ENCODE measurements at places on chromosomes 2 and 18.

DNA sequence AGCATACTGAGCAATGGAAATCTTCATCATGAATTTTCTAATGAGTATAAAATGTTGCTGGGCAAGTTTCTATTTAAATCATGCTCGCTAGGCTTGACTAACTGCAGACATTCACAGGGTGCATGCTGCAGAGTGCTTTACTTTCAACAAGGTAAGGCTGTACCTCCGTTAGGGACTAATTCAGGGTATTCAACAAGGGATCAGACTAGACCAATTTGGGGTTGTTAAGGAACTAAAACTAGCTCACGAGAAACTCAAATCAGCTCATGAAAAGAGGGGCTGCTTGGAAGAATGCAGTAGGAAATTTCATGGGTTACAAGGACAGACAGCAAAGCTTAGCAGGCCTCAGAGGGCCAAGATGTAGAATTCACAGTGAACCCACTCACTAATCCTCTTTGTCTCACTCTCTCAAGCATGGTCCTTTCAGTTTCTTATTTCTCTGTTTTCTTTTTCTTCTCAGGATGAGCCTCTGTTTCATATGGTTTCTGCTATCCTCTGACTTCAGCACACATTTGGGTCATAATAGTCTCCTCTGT, 2.2 kb downstream of the MYO3B start:
- DNase-seq: no peak

- DNase-seq: no peak
Observed at GRCh38 chr2:216934623-216935022, 74.8 kb upstream of the TNP1 start.

DNA sequence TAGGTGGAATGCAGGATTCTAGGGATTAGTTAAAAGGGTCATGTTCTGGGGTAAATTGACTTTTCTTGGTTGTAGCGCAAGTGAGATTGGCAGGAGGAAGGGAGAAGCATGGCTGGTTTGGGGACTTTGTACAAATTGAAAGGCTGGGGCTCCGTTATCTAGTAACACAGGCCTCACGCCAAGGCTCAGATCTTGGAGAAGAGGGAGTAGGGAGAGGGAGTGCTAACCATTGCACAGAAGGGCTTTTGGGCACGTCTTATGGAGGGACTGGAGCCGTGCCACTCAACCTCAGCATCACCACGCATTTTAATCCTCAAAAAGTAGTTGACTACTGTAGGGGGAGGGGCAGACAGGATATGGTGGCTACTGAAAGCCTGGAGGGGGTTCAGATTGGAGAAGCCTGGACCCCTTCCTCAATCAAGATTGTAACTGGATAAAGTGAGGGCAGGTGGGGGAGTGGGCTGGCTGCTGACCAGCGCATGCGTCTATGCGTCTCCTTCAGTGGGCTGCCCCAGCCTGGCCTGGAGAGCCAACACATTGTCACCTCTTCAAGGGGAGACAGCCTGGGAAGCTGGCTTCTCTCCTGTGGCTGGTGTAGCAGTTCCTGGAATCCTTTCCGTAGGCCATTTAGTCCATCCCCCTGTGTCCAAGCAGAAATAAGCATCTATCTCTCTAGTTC, 14.3 kb downstream of the IGFBP5 start:
- DNase-seq: no peak

GRCh38 chr2:1728821-1729220, 15.5 kb downstream of the PXDN start:
- no peak for DNase-seq

DNA sequence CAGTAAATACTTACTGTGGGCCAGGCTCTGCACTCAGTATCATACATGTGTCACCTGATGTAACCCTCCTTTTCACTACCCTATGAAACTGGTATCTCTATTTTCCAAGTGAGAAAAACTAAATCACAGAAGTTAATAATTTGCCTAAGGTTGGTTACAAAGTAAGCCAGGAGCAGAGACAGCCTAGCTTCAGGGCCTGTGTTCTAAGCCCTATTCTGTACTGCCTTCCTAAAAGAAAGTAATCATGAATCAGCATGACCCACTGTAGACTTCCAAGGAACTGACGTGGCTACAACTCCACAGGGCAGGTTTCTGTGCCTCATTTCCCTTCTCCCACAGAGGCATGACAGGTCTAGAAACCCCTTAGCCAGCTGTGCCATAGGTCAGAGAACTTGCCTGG, 14.3 kb downstream of the ZNF142 start:
- DNase-seq: no peak

GRCh38 chr18:67359873-67360838, 156.4 kb downstream of the DSEL start:
- DNase-seq: no peak

- DNase-seq: no peak
Observed at GRCh38 chr2:3741396-3741795, 38.0 kb downstream of the DCDC2C start.

- no peak for DNase-seq
Observed at GRCh38 chr18:58578835-58579560, 49.9 kb downstream of the ALPK2 start.

GRCh38 chr2:28419443-28420270, 27.0 kb downstream of the FOSL2 start:
- no peak for DNase-seq

DNA sequence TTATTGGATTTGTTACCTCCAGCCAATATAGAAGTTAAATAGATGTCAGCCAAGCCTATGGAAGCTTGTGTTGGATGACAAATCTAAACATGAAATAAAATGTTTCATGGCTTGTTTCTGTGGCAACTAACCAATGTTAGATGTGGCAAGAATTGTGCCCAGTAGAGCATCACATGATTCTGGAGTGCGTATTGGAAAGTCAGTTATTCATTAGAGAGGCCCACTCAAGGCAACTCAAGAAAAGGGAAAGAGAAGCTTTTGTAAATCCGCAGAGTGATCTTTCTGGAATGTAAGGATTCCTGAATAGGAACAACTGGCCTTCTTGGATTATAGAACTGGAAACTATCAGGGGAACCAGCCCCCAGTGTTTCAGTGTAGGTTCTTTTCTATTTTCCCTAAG, 162.9 kb downstream of the TMEM247 start:
- DNase-seq: no peak

GRCh38 chr2:96213379-96213778, 4.8 kb upstream of the STARD7 start:
- no peak for DNase-seq

GRCh38 chr18:45631077-45631476, 15.8 kb downstream of the SLC14A2 start:
- no peak for DNase-seq

DNA sequence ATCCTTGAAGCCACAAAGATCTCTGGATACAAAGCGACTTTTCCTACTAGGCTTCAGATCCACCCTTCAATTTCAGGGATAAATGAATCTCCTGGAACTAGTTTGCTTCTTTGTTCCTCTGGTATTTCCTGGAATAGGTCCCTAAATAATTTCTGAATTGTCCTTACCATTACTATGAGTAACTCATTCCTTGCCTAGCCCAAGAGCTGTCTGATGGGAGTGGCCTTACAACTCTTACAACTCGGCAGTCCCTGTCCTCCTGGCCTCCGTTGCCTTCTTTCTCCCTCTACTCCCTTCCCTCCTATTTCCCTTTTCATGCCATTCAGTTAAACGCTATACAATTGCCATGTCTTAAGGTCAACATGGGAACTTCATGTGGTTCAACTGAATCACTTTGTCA, 98.2 kb upstream of the FHL2 start:
- DNase-seq: no peak

DNA sequence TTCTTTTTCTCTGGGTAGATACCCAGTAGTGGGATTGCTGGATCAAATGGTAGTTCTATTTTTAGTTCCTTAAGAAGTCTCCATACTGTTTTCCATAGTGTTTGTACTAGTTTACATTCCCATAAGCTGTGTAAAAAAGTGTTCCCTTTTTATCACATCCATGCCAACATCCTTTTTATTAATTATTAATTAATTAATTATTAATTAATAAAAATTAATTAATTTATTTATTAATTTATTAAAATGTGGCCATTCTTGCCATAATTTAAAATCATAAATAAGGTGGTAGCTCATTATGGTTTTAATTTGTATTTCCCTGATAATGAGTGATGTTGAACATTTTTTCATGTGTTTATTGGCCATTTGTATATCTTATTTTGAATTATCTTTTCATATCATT, 234.3 kb upstream of the FBXO11 start:
- no peak for DNase-seq

GRCh38 chr2:98778741-98779483, 48.0 kb upstream of the MGAT4A start:
- no peak for DNase-seq

DNA sequence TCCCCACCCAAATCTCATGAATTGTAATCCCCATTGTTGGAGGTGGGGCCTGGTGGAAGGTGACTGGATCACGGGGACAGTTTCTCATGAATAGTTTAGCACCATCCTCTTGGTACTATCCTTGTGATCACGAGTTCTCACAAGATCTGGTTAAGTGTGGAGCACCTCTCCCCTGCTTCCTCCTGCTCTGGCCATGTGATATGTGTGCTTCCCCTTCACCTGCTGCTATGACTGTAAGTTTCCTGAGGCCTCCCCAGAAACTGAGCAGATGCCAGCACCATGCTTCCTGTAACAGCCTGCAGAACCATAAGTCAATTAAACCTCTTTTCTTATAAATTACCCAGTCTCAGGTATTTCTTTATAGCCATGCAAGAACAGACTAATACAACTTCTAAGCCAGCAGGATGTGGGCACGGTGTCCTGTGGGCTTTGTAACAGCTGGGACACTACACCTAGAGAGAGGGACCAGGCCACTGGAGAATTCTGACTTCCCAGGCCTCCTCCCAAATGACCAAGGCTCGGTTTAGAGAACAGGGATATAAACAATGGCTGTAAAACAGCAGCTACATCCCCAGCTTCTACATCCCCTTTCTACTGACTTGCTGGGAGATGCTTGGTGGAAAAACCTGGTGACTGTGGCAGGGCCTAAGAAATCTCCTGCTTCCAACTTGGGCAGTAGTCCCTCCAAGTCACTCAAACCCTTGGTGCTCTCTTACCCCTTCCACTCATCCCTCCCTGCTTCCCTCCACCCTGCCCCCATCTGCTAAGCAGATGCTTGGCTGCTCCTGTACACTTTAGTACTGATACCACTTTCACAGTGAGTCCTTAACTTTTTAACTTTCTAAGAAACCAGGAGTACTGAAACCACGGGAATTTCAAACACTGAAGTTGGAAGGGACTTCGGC, 10.3 kb downstream of the STAT1 start:
- DNase-seq: no peak

DNA sequence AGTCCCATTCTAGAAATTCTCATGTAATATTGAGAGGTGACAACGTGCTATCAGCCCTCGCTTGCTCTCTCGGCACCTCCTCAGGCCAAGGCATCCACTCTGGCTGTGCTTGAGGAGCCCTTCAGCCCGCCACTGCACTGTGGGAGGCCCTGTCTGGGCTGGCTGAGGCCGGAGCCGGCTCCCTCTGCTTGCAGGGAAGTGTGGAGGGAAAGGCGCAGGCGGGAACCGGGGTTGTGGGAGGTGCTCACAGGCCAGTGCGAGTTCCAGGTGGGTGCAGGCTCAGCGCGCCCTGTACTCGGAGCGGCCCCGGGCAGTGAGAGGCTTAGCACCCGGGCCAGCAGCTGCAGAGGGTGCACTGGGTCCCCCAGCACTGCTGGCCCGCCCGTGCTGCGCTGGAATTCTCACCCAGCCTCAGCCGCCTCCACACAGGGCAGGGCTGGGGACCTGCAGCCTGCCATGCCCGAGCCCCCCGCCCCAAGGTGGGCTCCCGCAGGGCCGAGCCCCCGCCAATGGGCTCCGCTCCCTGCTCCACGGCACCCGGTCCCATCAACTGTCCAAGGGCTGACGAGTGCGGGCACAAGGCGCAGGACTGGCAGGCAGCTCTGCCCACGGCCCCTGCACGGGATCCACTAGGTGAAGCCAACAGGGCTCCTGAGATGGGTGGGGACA, 1680.6 kb upstream of the LRRTM1 start:
- no peak for DNase-seq

DNA sequence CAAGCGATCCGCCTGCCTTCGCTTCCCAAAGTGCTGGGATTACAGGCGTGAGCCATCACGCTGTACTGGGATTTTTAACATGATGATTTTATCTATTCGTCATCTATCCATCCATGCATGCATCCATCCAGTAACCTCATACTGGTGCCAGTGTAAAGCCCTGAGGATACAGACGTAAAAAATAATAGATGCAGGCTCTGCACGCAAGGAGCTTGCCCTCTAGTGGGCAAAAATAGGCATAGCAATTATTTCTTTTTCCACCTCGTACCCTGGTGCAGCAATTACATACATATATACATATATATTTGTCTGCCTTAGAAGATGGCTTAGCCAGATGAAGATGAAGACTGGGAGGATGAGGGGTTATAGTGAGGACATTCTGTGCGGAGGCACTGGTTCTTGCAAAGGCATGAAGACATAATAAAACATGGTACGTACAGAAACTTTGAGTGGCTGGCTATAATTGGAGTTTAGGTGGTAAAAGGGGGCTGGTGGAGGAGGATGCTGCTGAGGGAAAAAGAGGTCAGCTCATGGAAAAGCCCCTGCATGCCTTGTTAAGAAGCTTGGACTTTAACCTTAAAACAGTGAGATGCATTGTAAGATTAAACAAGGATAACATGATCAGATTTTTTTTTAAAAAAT, 19.6 kb upstream of the RPIA start:
- DNase-seq: no peak

- peak; percentile 47 for DNase-seq
Observed at GRCh38 chr2:231198291-231199173, at the start of gene ARMC9. Gene ARMC9 (plus strand): TSS chr2:231198631. CDS start chr2:231206239, 7,608 bp downstream.

GRCh38 chr2:43729491-43730174, 44.2 kb upstream of the DYNC2LI1 start:
- no peak for DNase-seq

GRCh38 chr18:49623571-49623970, 61.7 kb downstream of the LIPG start:
- no peak for DNase-seq

DNA sequence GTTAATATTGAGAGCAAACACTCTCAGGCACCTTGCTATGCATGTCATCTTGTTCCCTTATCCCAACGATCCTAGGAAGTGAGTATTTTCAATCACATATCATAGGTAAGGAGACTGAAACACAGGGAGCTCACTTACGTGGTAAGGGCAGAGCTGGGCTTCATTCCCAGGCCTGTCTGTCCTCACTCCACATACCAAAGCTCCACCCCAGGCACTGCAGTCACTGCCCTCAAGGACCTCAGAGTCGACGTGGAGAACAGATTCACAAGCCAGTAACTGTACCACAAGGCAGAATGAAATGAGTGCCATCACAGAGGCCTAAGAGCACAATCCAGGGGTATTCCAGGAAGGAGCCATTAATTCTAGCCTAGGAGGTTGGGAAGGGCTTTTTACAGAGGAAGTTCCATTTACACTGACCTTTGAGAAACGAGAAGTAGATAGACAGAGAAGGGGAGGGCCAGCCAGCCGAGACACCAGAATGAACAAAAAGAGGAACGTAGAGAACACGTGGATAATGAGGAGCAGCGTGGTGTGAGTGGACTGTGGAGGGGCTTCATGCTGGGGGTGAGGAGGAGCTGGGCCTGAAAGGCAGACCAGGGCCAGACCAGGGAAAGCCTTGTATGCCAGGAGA, 48.6 kb downstream of the KIAA2012 start:
- DNase-seq: no peak

DNA sequence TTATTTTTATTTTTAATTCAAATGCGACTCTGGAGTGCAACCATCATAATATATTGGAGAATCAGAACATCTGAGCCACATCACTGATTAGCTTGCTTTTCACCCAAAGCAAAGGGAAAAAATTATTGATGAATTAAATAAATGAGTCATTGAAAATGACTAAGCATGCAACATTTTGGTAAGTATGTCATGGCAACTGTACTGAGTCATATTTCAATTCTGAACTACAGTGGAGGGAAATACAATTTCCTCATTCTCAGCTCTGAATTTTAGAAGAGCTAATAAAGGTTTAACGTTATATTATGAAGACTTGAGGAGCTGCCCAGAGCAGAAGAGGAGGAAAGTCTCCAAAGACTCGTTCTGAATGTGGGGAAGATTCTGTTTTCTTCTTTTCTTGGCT, 89.6 kb upstream of the CCDC68 start:
- no peak for DNase-seq
